ENCODE measurements at places on chromosomes 7 and 10. TPM values are rescaled to one million over a fixed set of nuclear protein-coding genes. Genes with fewer than 3 reads are reported as not detected.

The WNT8B gene
- polyA plus RNA-seq, result not detected

The CTAGE15 gene
- 0.51 TPM for polyA plus RNA-seq

The FAM237B gene
- polyA plus RNA-seq, result not detected

The HACD1 gene
- polyA plus RNA-seq, result 33.4 TPM

DNA sequence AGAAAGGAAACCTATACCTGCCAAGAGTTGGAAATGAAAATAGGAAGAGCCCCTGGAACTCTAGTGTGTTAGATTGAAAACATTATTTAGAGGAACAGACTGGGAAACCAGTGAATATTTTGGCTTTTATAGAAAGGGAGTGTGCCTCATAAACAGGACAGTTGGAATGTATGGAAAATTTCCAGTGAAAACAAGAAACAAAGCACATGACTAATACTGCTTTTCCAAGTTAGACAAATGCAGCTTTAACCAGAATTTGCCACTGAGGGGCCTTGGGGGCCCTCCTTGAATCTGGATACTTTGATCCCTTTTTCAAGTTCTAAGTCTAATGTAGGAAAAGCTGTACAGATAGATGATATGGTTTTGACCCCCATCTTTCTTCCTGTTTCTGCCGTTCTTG is 21.2 kb downstream of the ITGB8 start:
- no peak for DNase-seq

- DNase-seq, result no peak
Observed at GRCh38 chr7:90760892-90761291, 164.8 kb downstream of the CDK14 start.

GRCh38 chr7:115094163-115094562 is 172.3 kb downstream of the MDFIC start:
- no peak for DNase-seq

- DNase-seq, result no peak
Observed at GRCh38 chr7:25665903-25666670, 437.8 kb upstream of the NPVF start.

- no peak for DNase-seq
Observed at GRCh38 chr10:83310688-83311087, 828.6 kb upstream of the GHITM start.

DNA sequence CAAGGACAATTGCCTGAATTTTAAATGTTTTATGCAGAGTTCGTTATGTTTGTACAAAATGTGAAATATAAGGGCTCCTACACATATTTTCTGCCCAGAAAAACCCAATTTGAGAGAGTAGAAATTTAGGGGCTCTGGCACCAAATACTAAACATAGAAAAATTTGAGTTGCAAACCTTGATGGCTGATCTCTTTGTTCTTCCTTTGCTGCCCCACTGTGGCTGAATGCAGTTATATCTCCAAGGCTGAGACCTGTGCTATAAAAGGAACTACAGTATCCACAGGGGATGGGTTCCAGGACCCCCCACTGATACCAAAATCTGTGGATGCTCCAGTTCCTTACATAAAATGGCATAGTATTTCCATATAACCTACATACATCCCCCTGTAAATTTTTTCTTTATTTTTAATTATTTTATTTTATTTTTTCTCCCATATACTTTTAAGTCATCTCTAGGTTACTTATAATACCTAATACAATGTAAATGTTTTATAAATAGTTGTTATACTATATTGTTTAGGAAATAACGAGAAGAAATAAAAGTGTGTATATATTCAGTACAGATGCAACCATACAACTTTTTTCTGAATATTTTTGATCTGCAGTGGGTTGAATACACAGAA is 22.5 kb downstream of the CFAP43 start:
- peak; percentile 18 for DNase-seq

- DNase-seq, result no peak
Observed at GRCh38 chr10:89659143-89660131, 14.4 kb upstream of the PANK1 start.

GRCh38 chr10:127983344-127984100 is 76.6 kb downstream of the PTPRE start:
- DNase-seq, result no peak

- DNase-seq, result no peak
Observed at GRCh38 chr10:675532-675931, 13.9 kb downstream of the DIP2C start.

DNA sequence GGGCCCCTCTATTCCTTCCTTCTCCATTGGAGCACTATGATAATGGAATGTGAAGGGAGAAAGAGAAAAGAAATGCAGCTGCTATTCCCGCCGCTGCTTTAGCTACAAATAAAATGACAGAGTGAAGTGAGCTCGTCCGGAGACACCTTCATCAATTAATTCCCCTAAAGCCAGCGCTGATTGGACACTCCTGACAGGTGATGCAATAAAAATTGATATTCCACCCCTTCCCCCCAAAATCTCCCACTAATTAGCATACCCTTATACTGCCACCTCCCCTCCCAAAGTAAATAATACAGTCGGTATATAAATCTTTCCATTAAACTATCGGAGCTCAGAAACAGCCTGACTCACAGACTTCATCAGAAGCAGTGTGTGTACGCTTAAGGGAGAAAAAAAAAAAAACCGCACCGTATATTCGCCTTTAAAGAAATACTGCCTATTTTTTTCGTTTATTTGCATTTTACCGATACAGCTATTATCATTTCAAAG is 7.3 kb downstream of the SKIDA1 start:
- DNase-seq, result no peak

All from foreskin keratinocyte (primary cell).